ENCODE measurements at places on chromosomes 3 and 15. TPM values are rescaled to one million over a fixed set of nuclear protein-coding genes. Genes with fewer than 3 reads are reported as not detected.

DNA sequence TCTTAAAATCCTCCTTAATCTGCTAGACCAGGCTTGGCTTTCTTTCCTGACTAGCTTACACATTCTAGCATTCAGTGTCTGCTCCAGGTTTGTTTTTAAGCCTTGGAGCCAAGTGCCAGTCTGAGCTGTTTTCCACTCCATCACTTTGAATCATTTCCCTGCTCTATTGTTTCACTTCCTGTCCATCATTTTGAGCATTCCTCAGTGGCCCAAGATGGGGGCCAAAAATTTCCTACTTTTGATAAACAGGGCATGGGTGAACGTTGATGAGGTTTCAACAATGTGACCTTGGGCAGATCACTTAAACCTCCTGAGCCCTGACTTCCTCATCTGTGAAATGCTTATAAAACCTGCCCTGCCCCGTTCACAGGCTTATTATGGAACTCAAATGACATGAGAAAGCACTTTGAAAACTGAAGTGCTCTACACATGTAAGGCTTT is 4.4 kb downstream of the CYP19A1 start:
- no peaks in the 10 kb centered on the region for H3K27me3 ChIP-seq
- no peaks in the 10 kb centered on the region for H3K36me3 ChIP-seq
- H3K4me1 ChIP-seq, result peaks cover 23% of the 10 kb centered on the region
- no peak overlapping the region for H3K4me3 ChIP-seq
- no peak overlapping the region for H3K27ac ChIP-seq
- no peak for DNase-seq

- no peak overlapping the region for H3K4me3 ChIP-seq
- H3K36me3 ChIP-seq, result no peaks in the 10 kb centered on the region
- H3K4me1 ChIP-seq, result no peaks in the 10 kb centered on the region
- no peaks in the 10 kb centered on the region for H3K27me3 ChIP-seq
These were observed 1199.9 kb downstream of the SI start for GRCh38 chr3:163878396-163878795.

DNA sequence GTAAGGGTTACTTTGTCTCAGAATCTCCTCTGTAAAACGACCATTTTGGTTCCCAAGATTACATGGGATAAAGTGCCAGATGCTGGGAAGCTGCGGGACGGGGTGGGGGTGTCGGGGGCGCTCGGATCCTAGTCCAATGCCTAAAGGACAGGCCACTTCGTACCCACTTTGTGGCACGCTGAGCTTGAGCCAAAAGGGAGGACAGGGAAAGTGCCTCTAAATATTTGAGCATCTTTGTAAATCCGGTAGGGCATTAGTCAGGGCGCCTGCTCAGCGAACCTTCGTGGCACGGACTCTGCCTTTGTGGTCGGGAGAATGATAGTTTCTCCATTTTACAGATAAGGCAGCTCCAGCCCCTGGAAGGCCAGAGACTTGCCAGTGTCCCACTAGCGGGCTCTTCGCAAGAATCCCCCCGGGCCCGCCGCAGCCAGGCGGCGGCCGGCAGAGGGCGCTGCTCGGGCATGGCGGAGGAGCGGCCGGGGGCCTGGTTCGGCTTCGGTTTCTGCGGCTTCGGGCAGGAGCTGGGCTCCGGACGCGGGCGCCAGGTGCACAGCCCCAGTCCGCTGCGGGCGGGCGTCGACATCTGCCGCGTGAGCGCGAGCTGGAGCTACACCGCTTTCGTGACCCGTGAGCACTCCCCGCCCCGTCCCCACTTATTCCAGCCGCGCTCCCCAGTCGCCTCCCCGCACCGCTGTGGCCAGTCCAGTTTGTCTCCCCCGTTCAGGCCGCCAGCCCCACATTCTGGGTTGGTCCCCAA is 1.8 kb downstream of the RCCD1 start:
- peak overlapping the region; percentile 67 for H3K4me3 ChIP-seq
- H3K36me3 ChIP-seq, result peaks cover 43% of the 10 kb centered on the region
- DNase-seq, result peak; percentile 84
- H3K27ac ChIP-seq, result peak overlapping the region; percentile 36
- peaks cover 31% of the 10 kb centered on the region for H3K4me1 ChIP-seq

- H3K4me1 ChIP-seq, result no peaks in the 10 kb centered on the region
- no peak overlapping the region for H3K27ac ChIP-seq
- H3K4me3 ChIP-seq, result no peak overlapping the region
- peaks cover 32% of the 10 kb centered on the region for H3K36me3 ChIP-seq
- H3K27me3 ChIP-seq, result no peaks in the 10 kb centered on the region
These were observed 116.7 kb upstream of the PRTG start for GRCh38 chr15:55859681-55860080.

DNA sequence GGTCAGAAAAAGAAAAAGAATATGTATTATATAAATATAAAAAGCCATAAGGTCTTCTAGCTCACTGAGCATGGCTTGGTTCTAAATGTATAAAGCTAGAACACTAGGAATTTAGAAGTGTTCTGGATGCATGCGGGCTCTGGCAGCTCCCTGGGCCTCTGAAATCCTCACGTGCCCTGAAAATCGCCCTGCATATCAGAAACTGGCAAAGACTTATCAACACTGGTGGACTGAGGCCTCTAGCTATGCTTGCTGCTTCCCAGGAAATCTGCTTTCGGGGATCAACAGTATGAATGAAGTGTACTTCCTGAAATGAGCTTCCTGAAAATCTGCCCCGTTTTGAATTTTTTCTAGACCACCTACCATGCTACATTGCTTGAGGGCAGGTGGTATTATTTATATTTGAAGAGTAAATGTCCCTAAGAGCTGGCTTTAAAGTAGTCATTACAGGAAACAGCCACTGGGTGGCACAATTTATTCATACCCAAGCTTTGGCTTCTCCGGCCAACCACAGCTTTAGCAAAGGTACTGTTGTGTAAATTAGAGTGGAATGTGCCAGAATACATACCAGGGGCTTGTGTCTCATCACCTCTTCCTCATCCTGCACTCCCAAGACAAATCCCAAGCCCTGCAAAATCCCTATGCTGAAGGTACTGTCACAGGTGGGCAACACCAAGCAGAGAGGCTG is 17.7 kb downstream of the CRTAP start:
- H3K4me3 ChIP-seq, result no peak overlapping the region
- no peak for DNase-seq
- no peaks in the 10 kb centered on the region for H3K27me3 ChIP-seq
- no peak overlapping the region for H3K27ac ChIP-seq
- H3K4me1 ChIP-seq, result no peaks in the 10 kb centered on the region
- peaks cover 98% of the 10 kb centered on the region for H3K36me3 ChIP-seq

DNA sequence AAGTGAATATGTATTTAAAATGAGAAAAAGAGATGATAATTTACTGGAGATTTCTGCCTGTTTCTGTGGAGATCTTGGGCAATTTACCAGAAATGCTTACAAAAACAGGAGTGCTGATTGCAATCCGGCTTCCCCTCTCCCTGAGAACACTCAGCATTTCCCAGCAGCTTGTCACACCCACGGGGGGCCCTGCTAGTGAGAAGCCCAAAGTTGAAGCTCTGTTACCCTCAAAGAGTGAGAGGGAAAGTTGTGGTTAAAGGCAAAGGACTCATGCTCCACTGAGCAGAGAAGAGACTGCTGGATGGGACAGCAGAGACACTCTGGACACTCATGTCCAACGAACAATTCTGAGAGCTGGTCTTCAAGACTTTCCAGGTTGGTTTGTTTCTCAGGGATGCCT is 2.9 kb downstream of the MCTP2 start:
- peaks cover 58% of the 10 kb centered on the region for H3K4me1 ChIP-seq
- DNase-seq, result no peak
- no peak overlapping the region for H3K4me3 ChIP-seq
- H3K27me3 ChIP-seq, result no peaks in the 10 kb centered on the region
- H3K36me3 ChIP-seq, result no peaks in the 10 kb centered on the region

DNA sequence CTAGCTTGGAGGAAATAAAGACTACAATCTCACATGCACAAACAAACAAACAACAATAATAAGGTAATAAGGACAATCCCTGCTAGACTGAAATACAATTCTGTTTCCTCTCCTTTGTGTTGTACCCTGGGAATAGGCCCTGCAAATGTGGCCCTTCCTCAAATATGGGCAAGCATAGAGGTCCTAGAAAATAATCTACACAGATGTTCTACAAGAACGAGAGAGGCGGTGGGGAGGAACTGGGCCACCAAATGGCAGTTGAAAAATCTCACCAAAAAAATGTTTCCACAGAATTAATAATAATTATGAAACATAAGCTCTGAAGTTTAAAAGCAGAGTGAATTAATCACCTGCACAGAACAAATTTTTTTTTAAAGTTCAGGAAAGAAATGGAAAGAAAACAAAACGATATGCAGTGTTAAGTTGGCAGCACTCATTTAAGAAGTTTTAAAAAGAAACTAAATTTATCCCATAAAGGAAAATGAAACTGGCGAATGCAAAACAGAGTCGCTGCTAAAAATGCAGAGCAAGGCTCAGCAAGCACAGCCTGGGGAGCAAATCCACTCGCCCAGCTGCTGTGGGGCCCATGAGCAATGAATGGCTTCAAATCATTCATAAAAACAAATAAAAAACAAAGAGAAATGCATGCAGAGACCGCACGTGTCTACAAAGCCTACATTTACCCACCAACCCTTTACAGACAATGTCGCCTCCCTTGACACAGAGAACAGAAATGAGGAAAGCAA is 475.4 kb downstream of the OCA2 start:
- no peaks in the 10 kb centered on the region for H3K36me3 ChIP-seq
- H3K4me3 ChIP-seq, result no peak overlapping the region

DNA sequence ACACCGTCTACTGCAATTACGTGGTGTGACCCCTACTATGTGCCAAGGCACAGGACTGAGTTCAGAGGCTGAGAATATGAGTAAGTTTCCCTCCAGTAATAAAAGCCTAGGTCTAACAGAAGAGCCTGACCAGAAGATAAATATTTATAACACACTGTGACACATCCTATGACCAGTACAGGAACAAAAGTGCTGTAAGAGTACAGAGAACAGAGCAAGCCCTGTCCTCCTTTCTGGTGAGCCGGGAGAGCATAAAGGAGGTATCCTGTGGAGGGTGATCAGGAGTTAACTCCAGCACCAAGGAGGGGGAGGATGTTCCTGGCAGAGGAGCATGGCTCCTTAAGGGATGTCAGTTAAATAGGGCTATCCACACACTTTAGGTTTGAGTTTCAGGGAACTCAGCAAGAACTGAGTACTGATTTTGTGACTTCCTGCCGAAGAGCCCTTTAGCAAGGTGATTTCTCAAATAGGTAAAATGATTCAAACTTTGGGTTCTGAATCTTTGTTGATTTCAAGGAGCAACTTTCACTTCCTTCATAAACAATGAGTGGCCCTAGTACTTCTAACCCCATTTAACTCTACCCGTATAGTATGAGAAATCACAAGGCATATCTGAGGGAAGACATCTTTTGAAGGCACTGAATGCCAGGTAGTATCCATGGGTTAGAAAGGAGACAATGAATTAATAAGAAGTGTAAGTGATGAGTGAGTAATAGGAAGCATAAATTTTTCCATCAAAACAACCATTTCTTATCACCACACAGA is 198.0 kb downstream of the THRB start:
- H3K4me3 ChIP-seq, result no peak overlapping the region
- no peak overlapping the region for H3K27ac ChIP-seq
- DNase-seq, result no peak
- no peaks in the 10 kb centered on the region for H3K27me3 ChIP-seq
- no peaks in the 10 kb centered on the region for H3K4me1 ChIP-seq

- no peak for DNase-seq
- no peak overlapping the region for H3K4me3 ChIP-seq
- no peaks in the 10 kb centered on the region for H3K4me1 ChIP-seq
- no peaks in the 10 kb centered on the region for H3K27me3 ChIP-seq
- no peak overlapping the region for H3K27ac ChIP-seq
These were observed 1375.4 kb downstream of the NSUN3 start for GRCh38 chr3:95438274-95438673.

GRCh38 chr15:55168350-55168974 is 28.3 kb downstream of the RSL24D1 start:
- H3K27ac ChIP-seq, result no peak overlapping the region
- no peaks in the 10 kb centered on the region for H3K36me3 ChIP-seq
- no peak overlapping the region for H3K4me3 ChIP-seq
- H3K27me3 ChIP-seq, result no peaks in the 10 kb centered on the region

- no peaks in the 10 kb centered on the region for H3K4me1 ChIP-seq
- DNase-seq, result no peak
- no peaks in the 10 kb centered on the region for H3K36me3 ChIP-seq
- H3K27ac ChIP-seq, result no peak overlapping the region
- H3K27me3 ChIP-seq, result no peaks in the 10 kb centered on the region
These were observed 60.7 kb downstream of the CFAP20DC start for GRCh38 chr3:58989163-58989562.

DNA sequence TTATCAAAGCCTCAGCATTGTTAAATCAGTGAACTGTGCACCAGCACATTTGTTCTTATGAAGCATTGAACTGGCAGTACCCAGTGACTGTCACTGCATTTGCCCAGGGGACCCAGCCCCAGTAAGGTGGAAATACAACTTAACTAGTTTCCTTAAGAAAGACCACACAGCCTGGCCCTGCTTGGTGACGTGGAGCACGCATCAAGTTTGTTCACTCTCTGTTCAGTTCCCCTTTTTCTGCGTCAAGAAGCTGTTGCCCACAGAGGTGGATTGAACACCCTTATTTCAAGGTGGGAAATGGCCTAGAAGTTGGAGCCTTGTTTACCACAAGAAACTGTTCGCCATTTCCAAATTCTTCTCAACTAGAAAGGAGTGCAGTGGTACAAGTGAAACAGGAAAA is 69.9 kb upstream of the AGBL1 start:
- no peaks in the 10 kb centered on the region for H3K27me3 ChIP-seq
- peaks cover 6% of the 10 kb centered on the region for H3K4me1 ChIP-seq
- H3K36me3 ChIP-seq, result no peaks in the 10 kb centered on the region
- no peak overlapping the region for H3K27ac ChIP-seq
- H3K4me3 ChIP-seq, result no peak overlapping the region

The HCLS1 gene
- total RNA-seq, result 93.6 TPM

The NOX5 gene
- total RNA-seq, result not detected

The NMB gene
- 10.4 TPM for total RNA-seq

The CHRM5 gene
- total RNA-seq, result not detected

The GREM1 gene
- total RNA-seq, result 3.1 TPM

The ZNF619 gene
- 8.6 TPM for total RNA-seq

The ZCWPW2 gene
- total RNA-seq, result 1.1 TPM

The PRR20G gene
- total RNA-seq, result not detected

The CKMT1A gene
- total RNA-seq, result 0.80 TPM

The ACAN gene
- total RNA-seq, result 0.12 TPM

The TMEM108 gene
- total RNA-seq, result 18.5 TPM

The RNU6-1 gene
- not detected for total RNA-seq

The LRRIQ4 gene
- not detected for total RNA-seq

The RBSN gene
- total RNA-seq, result 29.7 TPM

The KLHL6 gene
- total RNA-seq, result 36.7 TPM

Measured in lower lobe of right lung (tissue), 2 donors.